ENCODE measurements at places on chromosomes 12 and 14. TPM values are rescaled to one million over a fixed set of nuclear protein-coding genes. Genes with fewer than 3 reads are reported as not detected.

The GZMH gene
- 81.3 TPM for total RNA-seq

The RPL10L gene
- total RNA-seq, result not detected

The BATF gene
- 178 TPM for total RNA-seq

The MYO1H gene
- total RNA-seq, result not detected

The CRIP2 gene
- total RNA-seq, result not detected

The HOXC4 gene
- 0.12 TPM for total RNA-seq

GRCh38 chr12:116282371-116283286, 5.1 kb upstream of the MED13L start:
- H3K4me3 ChIP-seq, result no peak overlapping the region
- H3K36me3 ChIP-seq, result no peaks in the 10 kb centered on the region
- no peak overlapping the region for H3K27ac ChIP-seq
- no peak for DNase-seq
- H3K4me1 ChIP-seq, result peaks cover 13% of the 10 kb centered on the region

DNA sequence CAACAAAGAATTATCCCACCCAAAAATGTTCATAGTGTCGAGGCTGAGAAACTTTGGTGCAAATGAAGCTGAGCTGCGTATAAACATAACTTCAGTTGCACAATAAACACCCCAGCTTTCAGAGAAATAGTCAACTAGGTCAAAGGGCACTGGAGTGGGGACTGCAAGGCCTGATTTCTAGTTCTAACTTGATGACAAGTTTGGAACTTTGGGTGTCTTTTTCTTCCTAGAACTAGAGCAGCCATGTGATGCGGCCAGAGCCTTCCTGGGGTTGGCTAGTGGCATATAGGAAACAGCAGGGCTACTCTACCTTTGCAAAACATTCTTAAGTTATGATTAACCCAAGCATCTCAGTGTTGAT, 298.4 kb upstream of the AMIGO2 start:
- H3K36me3 ChIP-seq, result peaks cover 10% of the 10 kb centered on the region
- no peak overlapping the region for H3K4me3 ChIP-seq
- H3K27ac ChIP-seq, result peak overlapping the region; percentile 75
- H3K27me3 ChIP-seq, result no peaks in the 10 kb centered on the region

DNA sequence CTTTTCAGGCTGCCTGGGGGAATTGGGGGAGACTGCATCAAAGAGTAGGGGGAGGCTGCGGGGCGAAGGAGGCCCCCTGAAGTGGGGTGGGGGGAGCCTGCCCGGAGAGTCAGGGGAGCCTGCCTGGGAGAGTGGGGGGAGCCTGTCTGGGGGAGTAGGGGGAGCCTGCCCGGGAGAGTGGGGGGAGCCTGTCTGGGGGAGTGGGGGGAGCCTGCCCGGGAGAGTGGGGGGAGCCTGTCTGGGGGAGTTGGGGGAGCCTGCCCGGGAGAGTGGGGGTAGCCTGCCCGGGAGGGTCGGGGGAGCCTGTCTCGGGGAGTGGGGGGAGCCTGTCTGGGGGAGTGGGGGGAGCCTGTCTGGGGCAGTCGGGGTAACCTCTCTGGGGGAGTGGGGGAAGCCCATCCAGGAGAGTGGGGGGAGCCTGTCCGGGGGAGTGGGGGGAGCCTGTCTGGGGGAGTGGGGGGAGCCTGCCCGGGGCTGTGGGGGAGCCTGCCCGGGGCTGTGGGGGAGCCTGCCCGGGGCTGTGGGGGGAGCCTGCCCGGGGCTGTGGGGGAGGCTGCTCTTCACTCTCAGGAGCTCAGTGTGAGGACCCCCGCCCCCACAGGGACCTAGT, 6.5 kb upstream of the DEGS2 start:
- H3K27me3 ChIP-seq, result peaks cover under 1% of the 10 kb centered on the region
- no peak overlapping the region for H3K27ac ChIP-seq
- peaks cover 8% of the 10 kb centered on the region for H3K4me1 ChIP-seq
- no peak for DNase-seq
- peak overlapping the region; percentile 74 for H3K4me3 ChIP-seq

- no peak overlapping the region for H3K4me3 ChIP-seq
- H3K36me3 ChIP-seq, result peaks cover 5% of the 10 kb centered on the region
- peaks cover 16% of the 10 kb centered on the region for H3K4me1 ChIP-seq
- H3K27me3 ChIP-seq, result no peaks in the 10 kb centered on the region
- H3K27ac ChIP-seq, result no peak overlapping the region
Observed at GRCh38 chr12:12741660-12742059, 24.5 kb downstream of the CDKN1B start.

- peaks cover 4% of the 10 kb centered on the region for H3K4me1 ChIP-seq
- no peaks in the 10 kb centered on the region for H3K27me3 ChIP-seq
- no peak for DNase-seq
- H3K36me3 ChIP-seq, result no peaks in the 10 kb centered on the region
- no peak overlapping the region for H3K27ac ChIP-seq
Observed at GRCh38 chr12:103851127-103851526, 10.1 kb upstream of the NT5DC3 start.

DNA sequence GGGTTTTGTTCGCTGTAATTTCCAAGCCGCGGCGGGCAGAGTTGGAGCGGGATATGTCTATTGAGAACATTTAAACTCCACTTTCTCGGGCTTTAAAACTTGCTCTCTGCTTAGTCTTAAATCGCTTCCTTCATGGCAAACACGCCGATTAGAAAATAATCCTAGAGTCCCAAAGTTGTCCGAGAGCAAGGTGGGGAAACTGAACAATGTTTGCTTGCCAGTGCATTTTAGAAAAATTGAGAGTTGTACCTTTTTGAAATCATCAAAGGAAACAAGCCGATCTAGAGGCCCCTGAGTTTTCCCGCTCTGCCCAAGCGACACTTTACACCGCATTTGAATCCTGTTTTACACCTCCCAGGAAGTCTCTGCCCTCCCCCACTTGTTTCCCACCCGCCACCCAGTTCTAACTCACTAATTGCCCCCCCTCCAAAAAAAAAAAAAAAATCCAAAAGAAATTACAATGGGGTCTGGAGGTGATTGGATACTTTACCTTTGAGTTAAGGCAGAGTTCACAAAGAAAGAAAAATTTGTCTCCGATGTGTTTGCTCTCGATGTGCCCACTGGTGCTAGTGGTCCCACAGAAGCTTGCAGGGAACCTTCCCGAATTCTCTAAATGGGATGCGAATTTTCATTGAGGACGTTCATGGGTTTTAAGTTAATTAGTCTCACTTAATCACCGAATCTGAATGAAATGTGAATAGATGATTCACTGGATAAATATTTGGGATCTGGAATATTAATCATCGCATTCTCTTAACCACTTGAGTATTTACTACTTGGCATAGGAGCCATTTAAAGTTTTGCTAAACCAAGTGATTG, 2.3 kb downstream of the HMGA2 start:
- H3K4me3 ChIP-seq, result no peak overlapping the region
- peaks cover 62% of the 10 kb centered on the region for H3K27me3 ChIP-seq
- no peak for DNase-seq
- H3K36me3 ChIP-seq, result no peaks in the 10 kb centered on the region

GRCh38 chr12:6214633-6215032, 14.4 kb downstream of the CD9 start:
- peaks cover 7% of the 10 kb centered on the region for H3K4me1 ChIP-seq
- H3K27ac ChIP-seq, result no peak overlapping the region
- no peaks in the 10 kb centered on the region for H3K36me3 ChIP-seq
- no peak for DNase-seq

GRCh38 chr14:93115821-93116675, at the start of gene ITPK1:
Gene ITPK1 (minus strand): TSS chr14:93115925. CDS start chr14:93115163, 762 bp downstream.
- peak; percentile 39 for DNase-seq
- H3K4me3 ChIP-seq, result peak within 1 kb of the TSS; percentile 77
- no peaks in the 10 kb centered on the region for H3K27me3 ChIP-seq
- H3K4me1 ChIP-seq, result peaks cover 24% of the 10 kb centered on the region
- peak within 1 kb of the TSS; percentile 21 for H3K27ac ChIP-seq

- H3K27me3 ChIP-seq, result no peaks in the 10 kb centered on the region
- H3K27ac ChIP-seq, result peak overlapping the region; percentile 54
- H3K4me1 ChIP-seq, result peaks cover 8% of the 10 kb centered on the region
- H3K36me3 ChIP-seq, result no peaks in the 10 kb centered on the region
- no peak for DNase-seq
- peak overlapping the region; percentile 77 for H3K4me3 ChIP-seq
Observed at GRCh38 chr14:103872481-103873113, 25.2 kb upstream of the PPP1R13B start.

GRCh38 chr12:77407931-77408330, 342.6 kb upstream of the E2F7 start:
- H3K4me1 ChIP-seq, result no peaks in the 10 kb centered on the region
- H3K36me3 ChIP-seq, result no peaks in the 10 kb centered on the region
- H3K4me3 ChIP-seq, result no peak overlapping the region
- no peaks in the 10 kb centered on the region for H3K27me3 ChIP-seq
- DNase-seq, result no peak

GRCh38 chr14:54798465-54799124, 104.0 kb downstream of the GCH1 start:
- no peaks in the 10 kb centered on the region for H3K4me1 ChIP-seq
- peaks cover 4% of the 10 kb centered on the region for H3K36me3 ChIP-seq
- peaks cover 10% of the 10 kb centered on the region for H3K27me3 ChIP-seq
- DNase-seq, result no peak

DNA sequence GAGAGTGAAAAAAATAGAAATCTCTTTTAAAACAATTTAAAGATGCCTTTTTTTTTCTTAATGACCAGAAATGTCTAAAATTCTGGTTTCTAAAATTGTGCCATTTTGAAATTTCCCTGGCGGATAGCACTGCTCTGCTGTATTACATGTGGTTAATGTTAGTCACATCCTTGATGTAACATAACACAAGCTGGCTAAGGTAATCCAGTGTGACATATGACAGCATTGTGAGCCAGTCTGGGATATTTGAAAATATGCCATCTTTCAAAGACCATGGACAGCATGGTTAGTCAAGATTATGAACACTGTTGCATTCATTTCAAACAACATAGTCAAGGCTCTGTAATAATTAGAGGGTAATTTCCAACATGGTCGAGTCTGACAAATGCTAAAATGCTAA, 133.2 kb downstream of the ALX1 start:
- H3K27ac ChIP-seq, result no peak overlapping the region
- no peak for DNase-seq
- no peaks in the 10 kb centered on the region for H3K4me1 ChIP-seq
- H3K27me3 ChIP-seq, result no peaks in the 10 kb centered on the region
- no peaks in the 10 kb centered on the region for H3K36me3 ChIP-seq

DNA sequence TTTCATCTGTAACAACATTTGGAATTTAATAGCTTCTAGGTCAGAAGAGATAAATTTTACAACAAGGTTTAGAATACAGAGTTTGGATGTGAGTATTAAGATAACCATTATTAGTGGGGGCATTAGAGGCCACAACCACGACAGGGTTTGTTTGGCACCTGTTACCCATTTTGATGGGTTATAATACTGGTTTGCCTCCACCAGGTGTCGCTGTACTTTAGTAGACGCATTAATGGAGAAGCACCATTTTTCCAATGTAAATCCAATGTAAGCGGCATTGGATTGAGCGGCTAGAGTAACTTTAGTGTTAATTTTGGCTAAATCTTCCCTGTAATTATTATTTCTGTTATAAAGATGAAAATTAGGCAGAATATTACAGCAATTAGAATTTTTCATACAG, 136.2 kb downstream of the SLCO1B3 start:
- no peaks in the 10 kb centered on the region for H3K4me1 ChIP-seq
- H3K27ac ChIP-seq, result no peak overlapping the region
- H3K27me3 ChIP-seq, result no peaks in the 10 kb centered on the region

GRCh38 chr14:64566651-64567122, 16.9 kb downstream of the PPP1R36 start:
- no peaks in the 10 kb centered on the region for H3K36me3 ChIP-seq
- no peak for DNase-seq
- no peak overlapping the region for H3K4me3 ChIP-seq
- peaks cover 2% of the 10 kb centered on the region for H3K27me3 ChIP-seq
- no peak overlapping the region for H3K27ac ChIP-seq

GRCh38 chr12:112283546-112283945, 98.7 kb downstream of the HECTD4 start:
- no peak for DNase-seq
- H3K27ac ChIP-seq, result no peak overlapping the region
- H3K27me3 ChIP-seq, result no peaks in the 10 kb centered on the region

- H3K4me3 ChIP-seq, result no peak overlapping the region
- no peak for DNase-seq
- no peaks in the 10 kb centered on the region for H3K27me3 ChIP-seq
Observed at GRCh38 chr12:76449016-76449415, 100.8 kb upstream of the BBS10 start.

DNA sequence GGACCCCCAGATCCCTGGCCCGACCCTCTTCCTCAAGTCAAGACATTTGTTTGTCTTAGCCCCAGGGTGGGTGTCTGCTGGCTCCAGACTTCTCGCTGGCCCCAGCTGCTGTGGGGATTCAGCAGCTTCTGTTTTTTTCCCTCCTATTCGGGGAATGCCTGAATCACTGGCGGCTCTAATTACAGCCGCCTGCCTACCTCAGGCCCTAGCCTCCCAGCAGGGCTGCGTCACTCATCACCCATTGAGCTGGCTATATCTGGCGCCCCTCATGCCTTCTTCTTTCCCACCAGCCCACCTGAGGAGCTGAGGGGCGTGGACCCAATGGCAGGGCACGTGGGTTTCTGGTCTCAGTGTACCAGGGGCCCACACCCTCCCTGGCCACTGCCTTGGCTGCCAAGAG, 10.1 kb downstream of the KRT80 start:
- no peak overlapping the region for H3K27ac ChIP-seq
- no peaks in the 10 kb centered on the region for H3K4me1 ChIP-seq
- no peak overlapping the region for H3K4me3 ChIP-seq
- no peaks in the 10 kb centered on the region for H3K36me3 ChIP-seq
- DNase-seq, result no peak
- H3K27me3 ChIP-seq, result no peaks in the 10 kb centered on the region

- no peak overlapping the region for H3K4me3 ChIP-seq
- peaks cover 24% of the 10 kb centered on the region for H3K36me3 ChIP-seq
- H3K27me3 ChIP-seq, result no peaks in the 10 kb centered on the region
- DNase-seq, result no peak
- H3K4me1 ChIP-seq, result peaks cover 18% of the 10 kb centered on the region
Observed at GRCh38 chr12:89593233-89593632, 67.4 kb upstream of the POC1B start.

GRCh38 chr12:103955811-103956508, 9.7 kb upstream of the TDG start:
- peak overlapping the region; percentile 93 for H3K27ac ChIP-seq
- peaks cover 49% of the 10 kb centered on the region for H3K4me1 ChIP-seq
- peaks cover 23% of the 10 kb centered on the region for H3K36me3 ChIP-seq
- no peak for DNase-seq

- H3K36me3 ChIP-seq, result peaks cover 25% of the 10 kb centered on the region
- H3K27ac ChIP-seq, result peak overlapping the region; percentile 86
- no peak for DNase-seq
- H3K4me3 ChIP-seq, result peak overlapping the region; percentile 89
Observed at GRCh38 chr12:95004610-95005009, 1.1 kb upstream of the NDUFA12 start.

DNA sequence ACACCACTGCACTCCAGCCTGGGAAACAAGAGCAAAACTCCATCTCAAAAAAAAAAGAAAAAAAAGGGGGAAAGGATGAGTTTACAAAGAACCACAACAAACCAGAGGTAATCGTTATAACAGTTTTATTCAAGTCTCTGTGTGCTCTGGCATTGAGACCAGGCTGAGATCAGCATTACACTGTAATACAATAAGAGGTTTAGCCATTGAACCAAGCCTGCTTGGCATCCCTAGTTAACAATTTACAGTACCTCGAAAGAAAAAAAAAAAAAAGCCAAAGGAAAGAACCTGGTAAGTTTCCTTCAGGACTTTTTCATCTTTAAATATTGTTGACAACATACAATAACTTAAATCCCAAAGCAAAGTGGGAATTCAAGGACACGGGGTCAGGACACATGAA, 80.7 kb downstream of the TTC9 start:
- no peak overlapping the region for H3K4me3 ChIP-seq
- no peak for DNase-seq
- H3K27me3 ChIP-seq, result no peaks in the 10 kb centered on the region
- H3K36me3 ChIP-seq, result no peaks in the 10 kb centered on the region
- no peaks in the 10 kb centered on the region for H3K4me1 ChIP-seq

Data from activated naive CD4-positive, alpha-beta T cell treated with anti-CD3 and anti-CD28 coated beads for 36 hours (primary cell).